NCI-H1436 (cell line): ENCODE measurements at places on chromosomes 12 and 14.
A peak's percentile ranks its signal among the peaks of the same experiment; 100 is the strongest.

GRCh38 chr14:63205044-63205575 is 867 bp downstream of the RHOJ start:
- DNase-seq = no peak

- DNase-seq = no peak
Observed at GRCh38 chr14:72060917-72061316, 128.7 kb downstream of the RGS6 start.

DNA sequence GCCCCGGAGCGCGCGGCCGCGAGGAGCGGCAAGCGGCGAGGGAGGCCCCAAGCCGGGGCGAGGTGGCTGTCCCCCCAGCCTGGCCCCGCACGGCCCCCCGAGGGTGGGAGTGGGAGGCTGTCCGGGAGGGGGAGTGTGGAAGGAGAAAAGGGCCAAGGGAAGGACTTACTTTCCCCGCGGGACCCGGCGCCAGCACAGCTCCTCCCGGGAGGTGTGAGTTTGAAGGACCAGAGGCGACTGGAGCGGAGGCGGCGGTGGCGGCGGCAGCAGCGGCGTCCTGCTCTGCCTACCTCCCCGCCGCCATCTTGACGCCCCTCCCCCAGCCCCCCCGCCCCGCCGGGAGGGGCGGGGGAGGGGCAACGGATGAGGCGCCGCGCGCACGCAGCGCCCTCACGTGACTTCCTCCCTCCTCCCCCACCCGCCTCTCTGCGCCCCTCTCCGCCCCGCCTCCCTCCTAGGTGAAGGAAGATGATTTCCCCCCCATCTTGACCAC is at the start of gene SBNO1:
Gene SBNO1 (minus strand): TSS at position 316 of the 493 bp plus-strand sequence. CDS start 14,406 bp downstream, outside the sequence.
- peak; percentile 93 for DNase-seq

GRCh38 chr14:38224338-38224737 is 16.6 kb downstream of the SSTR1 start:
- no peak for DNase-seq

GRCh38 chr12:80838708-80839107 is 99.0 kb downstream of the LIN7A start:
- no peak for DNase-seq

DNA sequence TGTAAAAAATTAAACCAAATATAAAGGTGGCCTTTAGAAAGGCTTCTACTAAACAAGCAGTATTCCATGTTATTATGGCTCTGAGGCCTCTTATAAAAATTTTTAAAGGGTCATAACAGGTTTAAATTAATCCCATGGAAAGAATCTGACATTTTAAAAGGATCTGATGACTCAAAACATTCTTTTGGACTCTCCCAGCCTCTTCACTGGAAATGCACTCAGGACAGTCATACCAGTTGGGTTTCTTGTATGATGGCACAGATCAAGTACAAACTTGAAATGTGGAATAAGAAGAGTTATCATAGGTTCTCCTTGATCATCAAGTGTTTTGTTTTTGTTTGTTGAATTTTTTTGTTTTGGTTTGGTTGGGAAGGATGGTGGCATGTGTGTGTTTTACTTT is 50.8 kb downstream of the PPP2R5E start:
- no peak for DNase-seq

- no peak for DNase-seq
Observed at GRCh38 chr14:61585598-61586543, 109.4 kb upstream of the HIF1A start.

DNA sequence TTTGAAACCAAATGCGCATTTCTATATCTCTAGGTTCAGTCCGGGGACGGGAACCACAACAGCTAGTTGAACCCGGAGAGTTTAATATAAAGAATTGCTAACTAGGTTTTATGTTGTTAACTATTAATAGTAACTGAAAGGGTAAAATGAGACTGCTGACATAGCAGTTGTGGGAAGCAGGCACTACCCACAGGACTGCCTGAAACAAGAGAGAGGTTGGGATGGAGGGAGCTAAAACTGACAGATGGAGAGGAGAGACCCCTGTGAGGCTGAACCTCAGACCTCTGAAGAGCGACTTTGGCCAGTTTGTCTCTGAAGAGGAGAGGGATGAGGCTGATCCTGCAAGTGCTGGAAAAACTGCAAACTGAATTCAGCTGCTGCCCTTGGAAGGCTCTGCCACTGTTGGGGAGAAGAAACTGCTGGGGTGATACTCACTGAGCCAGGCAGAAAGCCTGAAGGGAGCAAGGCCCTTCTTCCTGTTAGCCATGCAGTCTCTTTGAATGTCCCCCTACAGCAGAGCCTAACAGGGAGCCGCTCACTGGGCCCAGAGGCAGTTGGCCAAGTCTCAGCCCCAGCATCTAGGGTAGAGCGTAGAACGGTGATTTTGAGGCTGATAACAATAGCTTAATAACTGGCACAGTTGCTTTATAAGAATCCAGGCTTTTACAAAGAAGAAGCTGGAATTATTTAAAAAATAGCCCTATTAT is 172.2 kb downstream of the NPAS3 start:
- no peak for DNase-seq

DNA sequence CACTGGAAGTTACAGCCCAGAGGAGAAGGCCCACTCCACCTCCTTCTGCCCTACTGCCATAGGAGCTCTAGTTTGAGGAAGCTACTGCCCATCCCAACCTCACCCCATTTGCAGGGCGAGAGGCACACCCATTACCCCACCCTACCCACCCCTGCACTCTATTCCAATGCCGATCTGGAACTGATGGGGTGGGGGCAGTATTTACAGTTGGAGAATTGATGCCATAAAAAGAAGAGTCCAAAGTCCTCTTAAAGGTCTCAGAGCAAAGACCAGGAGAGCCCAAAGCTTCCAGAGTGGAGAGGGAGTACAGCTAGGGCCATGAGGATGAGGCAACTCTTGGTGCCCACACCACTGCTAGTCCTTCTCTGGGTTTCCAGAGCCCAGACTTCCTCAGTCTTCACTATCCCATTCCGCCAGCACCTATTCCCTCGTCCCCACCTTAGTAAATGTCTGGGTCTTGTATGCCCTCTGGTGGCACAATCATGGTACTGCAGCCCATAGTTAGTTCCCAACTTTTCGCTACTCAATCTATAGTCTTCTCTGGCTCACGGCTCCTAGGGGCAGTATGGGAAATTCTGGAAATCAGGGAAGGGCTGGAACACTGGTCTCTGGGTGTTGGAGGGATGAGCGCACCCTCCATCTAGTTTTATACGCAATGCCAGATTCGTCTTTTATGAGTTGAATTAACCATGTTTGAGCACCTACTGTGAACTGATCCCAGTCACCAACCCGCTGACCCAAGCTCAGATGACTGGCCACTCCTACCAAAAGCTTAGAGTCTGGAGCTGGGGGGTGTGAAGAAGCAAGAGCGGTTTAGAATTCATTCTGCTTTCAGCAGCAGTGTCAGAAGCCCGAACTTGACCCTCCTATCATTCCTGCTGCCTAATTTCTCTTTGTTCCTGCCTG is 6.9 kb upstream of the ADCY6 start:
- peak; percentile 55 for DNase-seq

GRCh38 chr14:68331426-68331825 is 461.4 kb downstream of the ZFP36L1 start:
- no peak for DNase-seq

- DNase-seq = no peak
Observed at GRCh38 chr12:2751230-2751629, 43.5 kb upstream of the FKBP4 start.

DNA sequence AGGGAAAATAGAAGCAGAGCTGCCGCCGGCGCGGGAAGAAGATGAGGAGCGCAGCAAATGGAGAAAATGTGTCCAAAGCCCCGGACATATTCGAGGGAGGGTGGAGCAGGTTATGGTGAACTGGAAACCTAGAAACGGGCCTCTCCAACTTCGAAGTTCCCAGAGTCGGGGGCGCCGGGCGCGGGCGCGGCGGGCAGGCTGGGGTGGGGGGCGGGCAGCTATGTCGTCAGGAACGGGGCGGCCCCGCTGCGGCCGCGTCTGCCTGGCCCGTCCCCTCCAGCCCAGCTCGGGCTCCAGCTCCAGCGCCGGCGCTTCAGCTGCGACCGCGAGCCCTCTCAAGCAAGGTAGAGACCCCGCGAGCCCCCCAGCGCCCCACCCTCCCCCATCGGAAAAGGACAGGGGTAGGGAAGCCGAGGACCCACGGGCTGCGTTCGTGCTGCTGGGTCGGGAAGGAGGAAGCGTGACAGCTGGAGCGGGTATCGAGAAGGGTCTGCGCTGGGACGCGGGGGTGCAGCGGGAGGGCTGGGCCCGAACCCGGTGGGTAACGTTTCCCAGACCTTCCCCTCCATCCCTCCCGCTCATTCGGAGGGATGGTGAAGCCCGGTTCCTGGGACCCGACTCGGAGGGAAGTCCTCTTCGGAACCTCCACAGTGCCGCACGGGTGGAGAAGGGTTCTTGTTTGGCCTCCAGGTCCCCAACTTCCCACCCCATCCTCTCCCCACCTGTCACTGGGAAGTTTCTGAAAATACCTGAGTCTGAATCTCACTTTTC is 1.0 kb downstream of the DGKA start:
- no peak for DNase-seq

DNA sequence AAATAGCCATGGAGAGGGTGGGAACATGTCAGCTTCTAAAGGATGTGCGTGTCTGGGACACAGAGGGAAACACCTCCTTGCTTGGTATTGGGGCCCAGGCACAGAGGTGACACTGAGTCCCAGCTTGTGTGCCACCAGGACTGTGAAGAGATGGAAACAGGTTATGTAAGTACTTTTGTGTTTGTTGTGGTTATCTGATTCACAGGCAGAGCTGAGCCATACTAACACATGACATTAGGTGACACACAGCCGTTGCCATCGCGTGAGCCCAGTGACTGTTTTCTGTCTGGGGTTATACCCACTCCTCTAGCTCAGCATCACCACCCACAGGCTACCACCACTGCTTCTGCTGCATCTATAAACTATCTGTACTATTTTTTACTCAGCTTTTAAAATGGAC is 12.1 kb upstream of the FLVCR2 start:
- no peak for DNase-seq

GRCh38 chr12:107586256-107586970 is 99.2 kb upstream of the PWP1 start:
- no peak for DNase-seq
